ENCODE measurements at places on chromosomes 12 and 14.

DNA sequence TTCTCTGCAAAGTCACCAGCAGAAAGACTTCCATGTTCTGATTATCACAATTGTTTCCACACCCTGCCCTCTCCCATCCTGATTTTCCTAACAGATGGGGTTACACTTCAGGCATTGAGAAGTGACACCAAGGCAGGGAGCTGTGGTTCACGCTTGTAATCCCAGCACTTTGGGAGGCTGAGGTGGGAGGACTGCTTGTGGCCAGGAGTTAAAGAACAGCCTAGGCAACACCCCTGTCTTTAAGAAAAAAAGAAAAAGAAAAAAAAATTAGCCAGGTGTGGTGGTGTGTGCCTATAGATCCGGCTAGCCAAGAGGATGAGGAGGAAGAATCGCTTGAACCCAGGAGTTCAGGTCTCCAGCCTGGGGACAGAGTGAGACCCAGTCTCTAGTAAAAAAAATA lies 5.2 kb downstream of the PPP1CC start:
- no peak for DNase-seq

- DNase-seq: no peak
Observed at GRCh38 chr14:33693237-33693636, 257.6 kb downstream of the EGLN3 start.

DNA sequence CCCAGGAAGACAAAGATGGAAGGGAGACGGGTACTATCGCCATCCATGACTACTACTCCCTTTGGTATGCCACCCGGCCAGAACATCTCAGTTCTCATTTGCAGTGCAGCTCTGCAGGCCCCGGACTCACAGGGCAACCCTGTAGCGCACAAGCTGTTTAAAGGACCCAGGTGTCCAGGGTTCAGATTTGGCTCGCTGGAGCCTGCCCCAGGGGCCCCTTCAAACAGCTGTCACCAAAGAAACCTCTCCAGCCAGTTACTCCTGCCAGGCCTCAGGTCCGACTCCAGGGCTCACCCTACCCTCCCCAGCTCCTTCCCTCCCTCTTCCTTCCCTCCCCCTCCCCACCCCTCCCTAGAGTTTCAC lies 5.5 kb upstream of the CHD4 start:
- DNase-seq: no peak

DNA sequence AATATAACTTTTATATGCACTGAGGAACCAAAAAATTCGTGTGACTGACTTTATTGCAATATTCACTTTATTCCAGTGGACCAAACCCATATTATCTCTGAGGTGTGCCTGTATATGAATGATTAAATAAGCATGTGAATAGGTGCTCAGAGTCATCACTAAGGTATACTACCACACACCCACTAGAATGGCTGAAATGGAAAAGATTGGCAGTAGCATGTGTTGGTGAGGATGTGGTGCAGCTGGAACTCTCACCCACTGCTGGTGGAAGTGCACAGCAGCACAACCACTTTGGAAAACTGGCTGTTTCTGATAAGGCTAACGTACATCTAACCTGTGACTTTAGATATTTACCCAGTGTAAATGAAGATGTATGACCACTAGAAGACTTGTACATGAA lies 36.8 kb downstream of the GOLGA5 start:
- no peak for DNase-seq

- DNase-seq: no peak
Observed at GRCh38 chr12:115313929-115314328, 630.0 kb upstream of the TBX3 start.

- no peak for DNase-seq
Observed at GRCh38 chr14:103404920-103405319, 19.7 kb downstream of the MARK3 start.
